ENCODE measurements at places on chromosomes 12 and 14. TPM values are rescaled to one million over a fixed set of nuclear protein-coding genes. Genes with fewer than 3 reads are reported as not detected.

The CCDC184 gene
- 2.3 TPM for total RNA-seq

The SLC4A8 gene
- 1.5 TPM for total RNA-seq

The ALKBH2 gene
- total RNA-seq = 49.0 TPM

The TCL1B gene
- not detected for total RNA-seq

The RAPGEF3 gene
- total RNA-seq = 0.72 TPM

The MYH6 gene
- total RNA-seq = 0.11 TPM

The KLRK1 gene
- not detected for total RNA-seq

The MIP gene
- 0.15 TPM for total RNA-seq

The EPYC gene
- total RNA-seq = not detected

The CCDC197 gene
- not detected for total RNA-seq

The NPFF gene
- not detected for total RNA-seq

The P2RX7 gene
- not detected for total RNA-seq

The KCNC2 gene
- total RNA-seq = not detected

The SETD1B gene
- total RNA-seq = 14.5 TPM

The OLR1 gene
- 0.67 TPM for total RNA-seq

The MANSC4 gene
- not detected for total RNA-seq

The SSTR1 gene
- total RNA-seq = not detected

The CYP27B1 gene
- total RNA-seq = 2.9 TPM

The AEBP2 gene
- total RNA-seq = 25.4 TPM

The GTF2A1 gene
- 21.9 TPM for total RNA-seq

The PCED1B gene
- 15.9 TPM for total RNA-seq

The GRIP1 gene
- total RNA-seq = 2.1 TPM

The SPTB gene
- total RNA-seq = 1.7 TPM

The PTPRQ gene
- 0.06 TPM for total RNA-seq

The OTOGL gene
- not detected for total RNA-seq

The GYS2 gene
- 0.23 TPM for total RNA-seq

The CCDC177 gene
- 0.04 TPM for total RNA-seq

The ANKRD9 gene
- total RNA-seq = 7.0 TPM

The HCAR1 gene
- total RNA-seq = 0.08 TPM

The RASAL1 gene
- 0.27 TPM for total RNA-seq

The MORN3 gene
- 0.65 TPM for total RNA-seq

The KRT82 gene
- total RNA-seq = not detected

The RHOF gene
- total RNA-seq = 62.8 TPM

The APAF1 gene
- total RNA-seq = 15.3 TPM

The TSPAN19 gene
- not detected for total RNA-seq

The PPP4R3A gene
- 91.2 TPM for total RNA-seq

The GUCY2C gene
- total RNA-seq = 0.03 TPM

The C3AR1 gene
- not detected for total RNA-seq
